Effector CD8-positive, alpha-beta T cell (primary cell): ENCODE measurements at places on chromosomes 5 and 9.

GRCh38 chr9:136222906-136223285 is 18.0 kb upstream of the LHX3 start:
- no peak for DNase-seq

DNA sequence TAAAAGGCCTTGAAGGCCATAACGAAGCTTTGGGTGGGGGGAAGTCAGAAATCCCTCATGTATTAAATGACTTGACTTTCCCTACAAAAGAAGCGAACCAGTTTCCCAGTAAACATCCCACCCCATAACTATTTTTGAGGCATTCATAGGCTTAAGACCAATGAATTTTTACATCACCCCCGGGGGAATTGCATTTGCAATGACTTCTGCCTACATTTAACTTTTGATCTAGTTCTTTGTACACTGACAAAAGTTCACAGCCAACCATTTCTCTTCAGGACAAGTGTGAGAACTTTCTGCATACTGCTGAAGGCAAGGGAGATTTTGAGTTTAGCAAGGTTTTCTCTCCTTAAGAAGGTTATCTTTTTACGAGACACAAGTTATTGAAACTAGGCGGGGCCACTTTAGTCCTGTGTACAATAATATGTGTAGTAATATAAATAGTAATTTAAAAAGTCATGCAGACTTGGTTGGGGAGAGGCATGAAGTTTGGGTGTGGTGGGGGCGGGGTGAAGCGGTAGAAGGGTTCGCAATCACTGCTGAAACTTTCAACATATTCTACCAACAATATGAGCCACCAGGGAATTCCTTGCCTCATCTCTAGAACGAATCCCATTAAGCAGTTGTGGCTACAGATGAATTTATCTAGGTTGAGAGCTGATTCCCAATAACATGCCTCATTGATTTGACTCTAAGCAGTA is 2.5 kb downstream of the TJP2 start:
- DNase-seq = no peak

DNA sequence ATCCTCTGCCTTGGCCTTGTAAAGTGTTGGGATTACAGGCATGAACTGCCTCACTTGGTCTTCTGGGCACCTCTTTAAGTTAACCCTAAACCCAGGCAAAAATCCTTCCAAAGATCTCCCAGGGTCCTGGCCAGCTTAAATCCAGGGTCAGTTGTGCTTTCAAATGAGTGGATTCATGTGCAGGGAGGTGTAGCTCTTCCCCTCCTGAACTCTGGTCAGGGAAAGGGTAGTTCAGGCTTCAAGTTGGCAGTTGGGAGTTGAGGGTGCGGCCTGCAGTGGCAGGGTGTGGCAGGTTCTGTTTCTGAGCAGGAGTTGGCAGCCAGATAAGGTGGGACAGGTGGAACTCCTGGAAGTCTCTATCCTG is 3.6 kb downstream of the HNRNPAB start:
- no peak for DNase-seq

- no peak for DNase-seq
These were observed 5.6 kb upstream of the IL33 start for GRCh38 chr9:6209966-6210365.

- no peak for DNase-seq
These were observed 133.2 kb upstream of the PRLR start for GRCh38 chr5:35363387-35363965.

DNA sequence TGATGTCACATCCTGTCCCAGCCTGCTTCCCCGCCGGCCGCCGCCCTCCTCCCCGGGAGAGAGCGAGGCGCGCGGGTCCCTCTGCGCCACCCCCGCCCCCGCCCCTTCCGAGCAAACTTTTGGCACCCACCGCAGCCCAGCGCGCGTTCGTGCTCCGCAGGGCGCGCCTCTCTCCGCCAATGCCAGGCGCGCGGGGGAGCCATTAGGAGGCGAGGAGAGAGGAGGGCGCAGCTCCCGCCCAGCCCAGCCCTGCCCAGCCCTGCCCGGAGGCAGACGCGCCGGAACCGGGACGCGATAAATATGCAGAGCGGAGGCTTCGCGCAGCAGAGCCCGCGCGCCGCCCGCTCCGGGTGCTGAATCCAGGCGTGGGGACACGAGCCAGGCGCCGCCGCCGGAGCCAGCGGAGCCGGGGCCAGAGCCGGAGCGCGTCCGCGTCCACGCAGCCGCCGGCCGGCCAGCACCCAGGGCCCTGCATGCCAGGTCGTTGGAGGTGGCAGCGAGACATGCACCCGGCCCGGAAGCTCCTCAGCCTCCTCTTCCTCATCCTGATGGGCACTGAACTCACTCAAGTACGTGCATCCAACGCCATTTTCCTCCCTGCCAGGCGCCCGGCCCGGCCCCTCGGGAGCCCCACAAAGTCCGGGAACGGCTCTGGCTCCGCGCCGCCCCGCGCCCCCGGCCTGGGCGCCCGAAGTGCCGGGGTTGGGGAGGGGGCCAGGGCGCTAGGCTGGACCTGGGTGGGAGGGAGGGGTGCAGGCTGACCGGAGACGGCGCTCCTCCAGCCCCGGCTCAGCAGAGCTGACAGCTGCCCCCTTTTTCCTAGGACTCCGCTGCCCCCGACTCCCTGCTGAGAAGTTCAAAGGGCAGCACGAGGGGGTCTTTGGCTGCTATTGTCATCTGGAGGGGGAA is 12.0 kb upstream of the OLFM1 start:
- DNase-seq = no peak

DNA sequence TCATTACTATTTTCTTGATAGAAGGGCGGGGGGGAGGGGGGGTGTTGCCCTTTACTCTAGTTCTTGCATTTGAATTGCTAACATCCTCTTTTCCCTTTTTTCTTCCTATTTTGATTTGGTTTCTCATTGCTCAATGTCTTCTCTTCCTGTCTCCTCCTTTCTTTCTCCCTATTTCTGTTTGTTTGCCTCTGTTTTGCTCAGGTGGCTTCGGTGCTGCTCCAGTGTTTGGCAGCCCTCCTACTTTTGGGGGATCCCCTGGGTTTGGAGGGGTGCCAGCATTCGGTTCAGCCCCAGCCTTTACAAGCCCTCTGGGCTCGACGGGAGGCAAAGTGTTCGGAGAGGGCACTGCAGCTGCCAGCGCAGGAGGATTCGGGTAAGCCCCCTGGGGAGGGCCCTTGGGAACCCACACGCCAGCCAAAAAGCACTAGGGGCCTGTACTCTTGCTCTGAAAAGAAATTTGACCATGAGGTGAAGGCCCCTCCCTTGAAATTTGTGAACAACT is 48.3 kb downstream of the FAM78A start:
- no peak for DNase-seq

GRCh38 chr5:155753943-155754581 is 572.9 kb upstream of the SGCD start:
- DNase-seq = no peak

DNA sequence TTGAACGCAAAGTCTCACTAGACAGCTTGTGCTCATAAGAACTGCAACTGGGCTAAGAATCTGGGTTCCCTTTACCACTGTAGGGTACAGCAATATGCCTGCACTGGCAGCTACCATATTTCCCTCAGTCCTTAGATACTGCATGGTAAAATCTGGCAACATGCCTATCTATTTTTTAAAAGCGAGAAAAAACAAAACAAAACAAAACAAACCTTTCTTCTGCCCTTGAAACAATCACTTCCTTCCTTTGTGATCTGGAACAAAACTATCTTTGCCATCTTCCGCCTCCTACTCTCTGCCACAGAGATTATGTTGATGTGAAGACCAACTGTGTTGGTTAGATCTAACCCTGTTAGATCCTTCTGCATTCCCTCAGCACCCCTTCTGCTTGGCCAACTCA is 242.9 kb downstream of the EBF1 start:
- DNase-seq = no peak

DNA sequence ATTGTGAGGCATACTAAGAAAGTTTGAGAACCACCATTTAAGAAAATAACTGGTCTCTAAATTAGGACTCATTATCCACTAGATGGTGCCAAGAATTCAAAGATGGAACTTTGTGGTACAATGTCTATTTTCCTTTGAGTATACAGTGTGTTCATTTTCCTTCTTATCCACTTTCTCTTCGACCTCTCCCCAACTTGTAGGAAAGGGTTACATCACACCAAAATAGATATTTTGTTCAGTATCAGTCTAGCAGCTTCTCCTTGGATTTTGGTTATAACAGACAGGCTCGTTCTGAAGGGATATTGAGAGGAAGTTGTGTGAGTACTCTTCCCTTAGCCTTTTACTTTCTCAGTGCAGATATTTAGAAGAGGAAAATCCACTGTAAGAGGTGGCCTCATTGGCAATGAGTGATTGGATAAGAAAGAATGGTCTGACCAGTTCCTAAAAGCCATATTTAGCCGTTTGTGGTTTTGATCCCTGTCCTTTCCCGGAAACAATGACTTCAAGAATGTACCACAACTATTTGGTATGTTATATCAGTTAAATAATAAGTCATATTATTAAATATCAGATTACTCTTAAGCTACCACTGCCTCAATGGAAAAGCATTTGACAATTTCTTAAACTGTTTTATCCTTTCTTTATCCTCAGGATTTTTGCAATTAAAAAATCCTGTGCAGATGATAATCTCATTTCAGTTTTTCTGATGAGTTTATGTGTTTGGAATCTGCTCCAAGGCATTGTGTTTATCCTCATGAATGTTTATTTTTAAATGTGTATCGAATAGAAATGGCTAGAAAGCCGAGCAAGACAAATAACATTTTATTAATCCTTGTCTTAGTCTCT is 69.0 kb upstream of the GRAMD2B start:
- DNase-seq = no peak

- peak; percentile 46 for DNase-seq
These were observed 885 bp upstream of the MLLT3 start for GRCh38 chr9:20623021-20623747.

- no peak for DNase-seq
These were observed 52.2 kb upstream of the GRAMD2B start for GRCh38 chr5:126370796-126371718.

GRCh38 chr5:56632199-56632598 is 183.2 kb upstream of the MAP3K1 start:
- DNase-seq = no peak

GRCh38 chr5:93674866-93675459 is 66.4 kb downstream of the POU5F2 start:
- no peak for DNase-seq

DNA sequence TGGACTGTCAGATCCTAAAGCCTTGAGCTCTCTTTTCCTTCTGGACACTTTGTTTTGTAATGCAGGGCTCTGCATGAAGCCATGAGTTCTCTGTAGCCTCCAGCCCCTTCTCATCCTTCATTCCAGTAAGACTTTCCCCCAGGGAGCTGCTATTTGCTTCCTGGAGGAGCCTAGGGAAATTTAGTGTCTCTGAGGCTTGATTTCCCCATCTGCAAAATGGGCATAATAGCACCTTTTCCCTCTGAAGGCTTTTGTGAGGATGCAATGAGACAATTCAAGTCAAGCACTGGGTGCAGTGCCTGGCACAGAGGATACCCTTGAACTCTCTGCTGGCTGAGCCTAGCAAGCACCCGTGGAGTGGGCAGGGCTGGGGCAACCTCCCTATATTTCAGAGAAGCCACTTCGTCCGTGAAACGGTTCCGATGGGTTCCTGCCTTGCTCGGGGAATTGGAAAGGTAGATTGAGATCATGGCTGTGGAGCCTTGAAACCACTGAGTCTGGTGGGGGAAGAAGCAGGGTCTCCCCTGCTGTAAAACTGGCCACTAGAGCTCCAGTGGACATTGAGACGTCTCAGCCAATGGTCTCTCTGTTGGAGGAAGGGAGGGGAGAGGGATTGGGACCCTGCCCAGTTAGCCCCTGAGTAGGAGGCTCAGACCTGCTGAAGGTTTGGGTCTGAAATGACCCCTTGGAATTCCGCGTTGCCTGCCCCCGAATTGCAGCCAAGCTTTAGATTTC is 14.3 kb upstream of the DAB2IP start:
- no peak for DNase-seq

DNA sequence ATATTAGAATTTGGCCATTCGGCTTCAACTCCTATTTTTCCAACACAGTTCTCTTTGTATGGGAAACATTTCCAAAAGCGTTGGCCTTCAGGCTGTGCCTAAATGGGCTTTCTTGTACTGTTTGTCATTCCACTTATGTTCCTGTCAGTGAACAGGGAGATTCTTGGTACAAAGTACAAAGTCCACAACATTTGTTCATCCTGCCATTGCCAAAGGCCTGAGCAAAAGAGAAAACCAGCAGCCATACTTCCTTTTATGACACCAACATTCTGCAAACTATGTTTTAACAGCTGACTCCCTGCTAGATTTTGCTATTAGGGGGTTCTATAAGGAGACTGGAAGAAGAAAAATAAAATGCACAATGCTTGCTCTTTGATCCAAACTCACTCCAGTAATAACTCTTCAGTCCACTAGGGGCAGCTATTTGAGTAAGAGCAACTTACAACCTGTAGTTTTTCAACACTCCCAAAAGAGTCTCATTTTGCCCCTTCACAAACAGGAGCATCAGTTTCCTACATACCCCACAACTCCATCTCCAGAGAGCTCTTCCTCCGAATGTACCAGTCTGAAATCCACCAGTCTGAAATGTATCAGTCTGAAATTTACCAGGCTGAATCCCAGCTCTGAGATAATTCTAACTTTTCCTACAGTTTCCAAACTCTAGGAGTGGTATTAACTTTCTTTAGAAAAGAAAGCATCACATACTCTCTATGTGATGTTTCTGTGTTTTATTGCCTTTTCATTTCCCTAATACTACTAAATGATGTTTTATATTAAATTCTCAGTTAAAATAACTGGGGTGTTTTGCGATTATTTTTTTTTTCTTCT is 693.8 kb downstream of the DNAH5 start:
- DNase-seq = no peak

DNA sequence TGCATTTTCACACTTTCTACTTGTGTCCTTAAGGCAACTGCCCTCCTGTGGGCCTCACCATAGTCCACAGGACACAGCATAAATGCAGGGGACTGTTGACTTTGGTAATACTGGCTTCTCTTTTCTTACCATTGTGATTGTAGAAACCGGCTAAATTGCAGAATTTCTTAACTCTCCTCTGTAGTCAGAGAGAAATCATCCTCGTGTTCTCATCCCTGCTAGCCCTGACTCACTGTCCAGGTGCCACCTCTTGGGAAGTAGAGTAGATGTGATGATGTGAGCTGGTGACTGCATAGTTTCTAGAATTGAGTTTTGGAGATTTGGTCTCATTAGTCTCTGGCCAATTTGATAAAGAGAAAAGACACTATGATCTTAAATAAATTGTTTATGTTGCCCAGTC is 5.5 kb downstream of the PHF24 start:
- no peak for DNase-seq

- DNase-seq = no peak
These were observed 63.6 kb downstream of the RNF180 start for GRCh38 chr5:64229163-64229774.

DNA sequence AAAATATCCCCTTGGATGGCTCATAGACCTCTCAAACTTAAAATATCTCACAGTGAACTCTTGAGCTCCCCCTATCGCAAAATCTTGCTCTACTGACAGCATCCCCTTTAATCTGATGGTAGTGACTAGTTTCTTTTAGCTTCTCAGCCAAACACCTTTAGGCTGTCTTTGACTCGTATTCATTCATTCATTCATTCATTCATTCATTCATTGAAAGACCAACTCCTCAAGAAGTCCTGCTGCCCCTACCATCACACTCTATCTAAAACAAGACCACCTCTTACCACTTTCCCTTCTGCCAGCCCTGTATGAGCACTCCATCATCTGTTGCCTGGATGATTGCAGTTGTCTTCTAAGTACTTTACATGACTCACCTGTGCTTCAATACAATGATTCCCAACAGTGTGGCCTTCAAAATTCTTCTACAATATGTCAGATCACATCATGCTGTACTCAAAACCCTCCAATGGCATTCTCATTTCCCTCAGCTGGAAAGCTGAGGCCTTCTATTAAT is 46.8 kb downstream of the ITGA2 start:
- DNase-seq = no peak

- no peak for DNase-seq
These were observed 91.7 kb downstream of the CD180 start for GRCh38 chr5:67104859-67105258.

GRCh38 chr5:43563321-43563720 is 6.4 kb upstream of the PAIP1 start:
- no peak for DNase-seq
